Activated T-cell treated with anti-CD3 and anti-CD28 coated beads, Interleukin-2, amount 50 U/mL, for 4 hours (primary cell): ENCODE measurements at places on chromosomes 6 and 20. TPM values are rescaled to one million over a fixed set of nuclear protein-coding genes. Genes with fewer than 3 reads are reported as not detected.

- no peak for DNase-seq
Measured at GRCh38 chr20:33814238-33814712, 3.1 kb downstream of the CHMP4B start.

The SNTA1 gene
- 2.4 TPM for total RNA-seq

DNA sequence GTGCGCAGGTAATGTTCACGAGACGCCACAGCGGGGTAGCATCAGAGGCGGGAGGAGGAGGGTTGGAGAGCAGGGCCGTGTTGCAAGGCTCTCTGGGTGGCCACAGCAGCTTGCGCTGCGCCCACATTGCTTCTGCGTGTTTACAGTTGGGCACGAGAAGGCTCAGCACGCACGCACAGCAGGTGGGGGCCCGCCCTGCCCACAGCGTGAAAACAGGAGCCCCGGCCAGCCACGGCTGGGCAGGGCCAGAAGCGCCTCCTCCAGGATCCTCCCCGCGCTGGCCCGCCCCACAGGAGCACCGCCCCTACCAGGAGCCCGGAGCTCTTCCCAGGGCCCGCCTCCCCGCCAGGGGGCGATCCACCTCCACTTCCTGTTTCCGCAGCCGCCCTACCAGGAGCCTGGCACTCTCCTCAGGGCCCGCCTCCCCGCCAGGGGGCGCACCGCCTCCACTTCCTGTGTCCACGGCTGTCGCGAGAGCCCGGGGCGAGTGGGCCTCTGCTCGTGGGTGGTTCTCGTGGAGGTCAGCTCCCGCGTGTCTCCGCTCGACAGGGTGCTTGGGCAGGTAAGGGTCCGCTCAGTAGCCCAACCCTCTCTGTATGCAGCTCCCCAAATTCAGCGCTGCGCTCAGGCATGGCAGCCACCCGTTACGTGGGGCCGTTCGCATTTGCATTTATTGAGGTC, at the start of gene FAM50B:
Gene FAM50B (plus strand): TSS at position 449 of the 681 bp plus-strand sequence. CDS start 439 bp downstream, outside the sequence.
- peak; percentile 88 for DNase-seq

The ERVFRD-1 gene
- not detected for total RNA-seq

The SLC25A27 gene
- not detected for total RNA-seq

The PLTP gene
- 3.1 TPM for total RNA-seq

- no peak for DNase-seq
Measured at GRCh38 chr20:62820208-62820961, 3.5 kb downstream of the COL9A3 start.

GRCh38 chr6:107841275-107841670, 17.2 kb upstream of the SCML4 start:
- no peak for DNase-seq

The TMEM200A gene
- 0.58 TPM for total RNA-seq

GRCh38 chr6:101116337-101116736, 235.2 kb upstream of the ASCC3 start:
- DNase-seq, result no peak

- DNase-seq, result no peak
Measured at GRCh38 chr6:284486-284885, 7.8 kb upstream of the DUSP22 start.

DNA sequence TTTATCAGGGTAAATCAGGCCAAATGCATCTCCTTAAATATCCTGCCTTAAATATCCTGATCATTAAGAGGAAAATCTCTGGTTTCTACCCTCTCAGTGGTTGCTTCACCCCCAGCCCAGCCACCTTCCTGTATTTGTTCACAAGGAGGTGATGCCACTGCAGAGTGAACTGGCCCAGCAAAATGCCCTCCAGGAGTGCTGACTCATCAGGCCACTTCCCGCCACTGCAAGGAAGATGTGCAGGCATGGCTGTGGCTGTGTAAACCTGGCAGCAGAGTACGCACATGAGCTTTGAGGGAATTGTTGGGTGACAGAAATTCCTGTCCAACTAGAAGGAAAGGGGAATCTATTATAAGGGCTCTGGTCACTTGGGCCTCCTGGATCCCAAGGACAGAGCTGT, 13.8 kb downstream of the NQO2 start:
- DNase-seq, result no peak

GRCh38 chr6:150443621-150444020, 74.8 kb downstream of the IYD start:
- DNase-seq, result no peak

- no peak for DNase-seq
Measured at GRCh38 chr6:121319603-121320002, 14.7 kb downstream of the TBC1D32 start.

The HCK gene
- 0.46 TPM for total RNA-seq

The ADGB gene
- not detected for total RNA-seq

GRCh38 chr6:2103765-2104523, 141.5 kb downstream of the GMDS start:
- no peak for DNase-seq

DNA sequence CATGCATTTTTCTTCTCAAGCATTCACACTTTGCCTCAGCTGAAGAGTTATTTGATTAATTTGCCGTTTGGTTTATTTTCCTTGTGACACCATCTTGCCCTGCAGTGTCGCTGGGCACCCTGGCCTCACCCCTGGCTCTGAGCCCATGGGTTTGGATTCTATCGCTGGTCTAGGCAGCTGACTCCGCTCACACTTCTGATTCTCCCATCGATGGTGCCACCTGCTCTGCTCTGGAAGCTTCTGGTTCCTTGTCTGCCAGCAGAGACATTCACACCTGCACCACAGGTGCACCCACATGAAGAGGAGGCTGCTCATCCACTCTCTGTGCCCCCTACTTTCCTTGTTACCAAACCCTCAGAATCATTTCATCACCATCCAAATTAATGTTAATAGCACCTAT, 291.6 kb upstream of the CDH4 start:
- no peak for DNase-seq

DNA sequence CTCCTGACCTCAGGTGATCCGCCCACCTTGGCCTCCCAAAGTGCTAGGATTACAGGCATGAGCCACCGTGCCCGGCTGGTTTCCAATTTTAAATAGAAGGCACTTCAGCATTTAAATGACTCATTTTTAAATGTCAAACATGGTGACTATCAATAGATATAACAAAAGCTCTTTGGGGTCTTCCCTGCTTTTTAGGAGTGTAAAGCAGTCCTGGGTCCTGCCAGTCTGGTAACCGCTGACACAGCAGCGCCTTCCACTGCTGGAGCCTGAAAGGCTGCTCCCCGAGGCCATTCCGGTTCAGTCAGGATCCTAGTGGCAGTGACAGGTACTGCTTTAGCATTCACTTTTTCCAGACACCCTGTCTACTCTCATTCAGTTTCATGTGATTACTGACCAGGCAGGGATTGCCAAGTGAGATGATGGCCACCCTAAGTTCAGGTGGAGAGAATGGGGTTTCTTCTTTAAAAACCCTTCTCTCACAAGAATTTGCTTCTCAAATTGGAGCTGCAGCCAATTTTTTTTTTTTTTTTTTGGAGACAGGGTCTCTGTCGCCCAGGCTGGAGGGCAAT, 5.1 kb downstream of the DIDO1 start:
- peak; percentile 58 for DNase-seq

- peak; percentile 58 for DNase-seq
Measured at GRCh38 chr6:129683601-129684322, 26.2 kb downstream of the ARHGAP18 start.
